Activated T-helper 17 cell treated with anti-CD3 and anti-CD28 coated beads, Interleukin-2, amount 50 U/mL, for 72 hours (primary cell): ENCODE measurements at places on chromosomes 5 and 9. TPM values are rescaled to one million over a fixed set of nuclear protein-coding genes. Genes with fewer than 3 reads are reported as not detected.

- no peak for ATAC-seq
Measured at GRCh38 chr5:142737179-142737578, 33.0 kb upstream of the ARHGAP26 start.

DNA sequence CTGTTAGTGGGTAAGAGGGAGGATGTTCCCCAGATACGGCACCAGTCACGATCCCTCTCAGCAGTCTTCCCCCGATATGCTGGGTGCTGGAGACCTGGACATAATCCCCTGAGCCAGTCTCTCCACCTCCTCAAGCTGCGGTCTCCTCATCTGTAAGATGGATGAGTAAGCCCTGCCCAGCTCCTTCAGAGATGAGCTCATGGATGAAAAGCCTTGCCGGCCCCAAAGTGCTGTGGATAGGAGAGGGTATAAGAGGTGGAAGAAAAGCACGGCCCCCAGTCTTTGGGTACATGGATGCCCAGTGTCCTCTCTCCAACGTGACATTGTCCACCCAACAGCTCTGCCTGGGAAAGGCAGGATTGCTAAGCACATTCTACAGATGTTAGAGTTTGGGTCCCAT is 4.5 kb downstream of the CAMK2A start:
- no peak for ATAC-seq

Gene CD14
- total RNA-seq, result 0.32 TPM

GRCh38 chr5:135890296-135890695 is 5.3 kb downstream of the IL9 start:
- no peak for ATAC-seq

Gene HK3
- total RNA-seq, result 0.76 TPM

Gene LCP2
- 202 TPM for total RNA-seq

- ATAC-seq, result no peak
Measured at GRCh38 chr5:67299231-67299735, 102.7 kb upstream of the CD180 start.

DNA sequence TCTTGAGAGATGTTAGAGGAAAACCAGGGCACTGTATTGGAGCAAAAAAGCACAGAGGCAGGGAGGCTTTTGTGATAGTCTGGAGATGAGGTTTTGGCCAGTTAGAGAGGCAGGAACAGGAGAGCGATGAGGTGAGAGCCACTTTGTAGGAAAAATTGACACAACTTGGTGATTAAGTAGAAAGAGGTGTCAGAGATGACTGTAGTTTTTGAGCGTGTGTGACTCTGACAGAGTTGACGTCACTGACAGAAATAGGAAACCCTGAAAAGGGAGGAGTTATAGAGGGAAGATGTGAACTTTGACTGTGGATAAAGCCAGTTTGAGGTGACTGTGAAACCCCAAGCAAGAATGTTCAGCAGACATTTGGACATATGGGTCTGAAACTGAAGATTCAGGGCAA is 15.7 kb downstream of the NFX1 start:
- peak; percentile 92 for ATAC-seq

Gene NEUROG1
- not detected for total RNA-seq

DNA sequence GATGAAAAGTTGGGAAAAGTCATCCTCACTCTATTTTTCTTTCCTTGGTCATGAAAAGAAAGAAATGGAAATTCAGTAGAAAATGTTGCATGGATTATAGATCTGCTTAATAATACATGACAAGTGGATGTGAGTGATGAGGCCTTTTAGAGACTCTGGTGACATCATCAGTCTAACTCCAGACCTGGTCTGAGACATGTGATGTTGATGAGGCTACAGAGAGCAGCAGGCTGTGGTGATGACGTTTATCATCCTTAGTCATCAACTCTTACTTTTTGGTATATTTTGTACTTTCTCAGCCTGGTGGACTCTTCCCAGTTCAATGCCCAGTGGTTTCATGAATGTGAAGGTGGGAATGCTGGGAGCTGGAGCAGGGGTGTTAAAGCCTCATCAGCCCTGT is 116.4 kb downstream of the TTLL11 start:
- ATAC-seq, result peak; percentile 61
